ENCODE measurements at places on chromosomes 2 and 18. TPM values are rescaled to one million over a fixed set of nuclear protein-coding genes. Genes with fewer than 3 reads are reported as not detected.

DNA sequence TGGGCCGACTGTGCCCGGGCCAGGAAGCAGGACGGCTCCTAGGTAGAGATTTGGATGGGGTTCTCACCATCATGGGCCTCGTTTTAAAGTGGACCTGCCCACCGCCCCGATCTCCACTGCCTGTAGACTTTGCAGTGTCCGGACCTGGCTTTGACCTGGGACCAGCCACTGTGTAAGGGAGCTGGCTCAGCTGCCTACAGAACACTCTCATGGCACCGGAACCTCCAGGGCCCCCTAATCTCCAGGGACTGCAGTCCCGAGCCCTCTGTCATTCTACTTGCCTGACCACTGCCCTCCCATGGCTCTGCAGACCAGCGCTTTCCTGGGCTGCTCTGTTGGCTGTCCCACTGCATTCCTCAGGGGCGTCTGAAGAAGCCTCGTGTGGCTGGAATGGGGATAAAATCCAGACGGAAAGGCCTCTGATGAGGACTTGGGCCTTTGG, 120.8 kb downstream of the GLI2 start:
- H3K4me1 ChIP-seq = no peaks in the 10 kb centered on the region
- peak; percentile 25 for DNase-seq
- H3K4me3 ChIP-seq = no peak overlapping the region
- H3K27ac ChIP-seq = no peak overlapping the region

- DNase-seq = no peak
- peak overlapping the region; percentile 71 for H3K4me3 ChIP-seq
- no peaks in the 10 kb centered on the region for H3K36me3 ChIP-seq
- H3K4me1 ChIP-seq = peaks cover 18% of the 10 kb centered on the region
- H3K27me3 ChIP-seq = peaks cover 31% of the 10 kb centered on the region
- H3K27ac ChIP-seq = no peak overlapping the region
Observed at GRCh38 chr2:101152272-101153076, 1.3 kb upstream of the TBC1D8 start.

DNA sequence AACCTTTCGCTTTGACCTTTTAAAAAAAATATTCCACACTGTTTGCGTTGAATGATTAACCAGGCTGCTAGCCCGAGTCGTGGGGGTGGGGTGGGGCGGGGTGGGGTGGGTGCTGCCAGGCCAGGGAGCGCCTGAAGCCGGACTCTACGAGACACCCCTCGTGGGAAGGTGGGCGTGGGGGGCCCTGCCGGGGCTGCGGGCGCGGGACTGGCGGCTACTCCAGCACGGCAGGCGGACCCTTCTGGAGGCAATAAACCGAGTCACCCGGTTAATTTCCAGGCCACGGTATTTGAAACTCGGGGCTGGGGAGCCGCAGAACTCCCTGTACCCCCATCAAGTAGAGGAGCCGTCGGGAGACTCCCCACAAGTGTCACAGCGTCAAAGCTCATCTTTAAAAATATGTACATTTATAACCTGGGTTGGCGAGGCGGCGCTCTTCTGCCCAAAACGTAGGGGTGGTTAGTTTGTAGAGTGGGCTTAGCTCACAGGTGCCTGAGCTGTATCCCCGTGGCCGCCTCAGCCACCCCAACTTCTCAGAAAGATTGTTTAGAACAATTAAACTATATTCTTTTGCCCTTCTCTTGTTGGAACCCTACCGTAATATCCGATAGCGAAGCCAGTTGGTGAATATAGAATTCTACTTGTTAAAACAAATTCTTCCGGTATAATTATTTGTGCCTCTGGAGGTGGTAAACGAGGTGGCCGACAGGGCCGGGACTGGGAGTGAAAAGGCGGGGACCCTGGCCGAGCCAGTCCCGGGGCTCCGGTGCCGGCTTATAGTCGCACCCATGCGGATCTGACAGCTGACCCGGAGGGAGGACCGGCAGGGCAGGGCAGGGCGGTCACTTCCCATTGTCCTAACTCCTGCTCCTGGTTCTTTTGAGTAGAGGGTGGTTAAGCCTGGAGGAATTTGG, 1.4 kb downstream of the B3GNT2 start:
- H3K27ac ChIP-seq = peak overlapping the region; percentile 77
- H3K4me1 ChIP-seq = peaks cover 40% of the 10 kb centered on the region
- no peaks in the 10 kb centered on the region for H3K27me3 ChIP-seq
- peak; percentile 60 for DNase-seq
- H3K4me3 ChIP-seq = peak overlapping the region; percentile 90

GRCh38 chr2:140178234-140178633, 1398.0 kb upstream of the NXPH2 start:
- H3K27me3 ChIP-seq = no peaks in the 10 kb centered on the region
- peaks cover 4% of the 10 kb centered on the region for H3K36me3 ChIP-seq
- no peak overlapping the region for H3K27ac ChIP-seq
- no peak overlapping the region for H3K4me3 ChIP-seq
- no peaks in the 10 kb centered on the region for H3K4me1 ChIP-seq

- peaks cover 29% of the 10 kb centered on the region for H3K36me3 ChIP-seq
- H3K4me3 ChIP-seq = no peak overlapping the region
- no peak overlapping the region for H3K27ac ChIP-seq
- peaks cover 6% of the 10 kb centered on the region for H3K4me1 ChIP-seq
- H3K27me3 ChIP-seq = no peaks in the 10 kb centered on the region
Observed at GRCh38 chr2:231069379-231070054, 12.8 kb downstream of the PSMD1 start.

The ALK gene
- total RNA-seq = not detected
